ENCODE measurements at places on chromosomes 5 and 9. TPM values are rescaled to one million over a fixed set of nuclear protein-coding genes. Genes with fewer than 3 reads are reported as not detected.

SAXO1 gene
- total RNA-seq: 0.08 TPM

OR13C8 gene
- not detected for total RNA-seq

CTSV gene
- total RNA-seq: 0.83 TPM

CD72 gene
- total RNA-seq: 3.1 TPM

TNPO1 gene
- 53.3 TPM for total RNA-seq

NRARP gene
- 13.4 TPM for total RNA-seq

MYOZ3 gene
- 0.31 TPM for total RNA-seq

C1QTNF2 gene
- total RNA-seq: not detected
